Glomerular endothelial cell (primary cell): ENCODE measurements at places on chromosomes 12 and 14.

GRCh38 chr12:124369055-124369826 is 74.3 kb downstream of the RFLNA start:
- no peak for DNase-seq

- DNase-seq = no peak
Measured at GRCh38 chr12:114686773-114687500, 3.0 kb upstream of the TBX3 start.

- DNase-seq = no peak
Measured at GRCh38 chr12:117096501-117097042, 2.6 kb downstream of the TESC start.

DNA sequence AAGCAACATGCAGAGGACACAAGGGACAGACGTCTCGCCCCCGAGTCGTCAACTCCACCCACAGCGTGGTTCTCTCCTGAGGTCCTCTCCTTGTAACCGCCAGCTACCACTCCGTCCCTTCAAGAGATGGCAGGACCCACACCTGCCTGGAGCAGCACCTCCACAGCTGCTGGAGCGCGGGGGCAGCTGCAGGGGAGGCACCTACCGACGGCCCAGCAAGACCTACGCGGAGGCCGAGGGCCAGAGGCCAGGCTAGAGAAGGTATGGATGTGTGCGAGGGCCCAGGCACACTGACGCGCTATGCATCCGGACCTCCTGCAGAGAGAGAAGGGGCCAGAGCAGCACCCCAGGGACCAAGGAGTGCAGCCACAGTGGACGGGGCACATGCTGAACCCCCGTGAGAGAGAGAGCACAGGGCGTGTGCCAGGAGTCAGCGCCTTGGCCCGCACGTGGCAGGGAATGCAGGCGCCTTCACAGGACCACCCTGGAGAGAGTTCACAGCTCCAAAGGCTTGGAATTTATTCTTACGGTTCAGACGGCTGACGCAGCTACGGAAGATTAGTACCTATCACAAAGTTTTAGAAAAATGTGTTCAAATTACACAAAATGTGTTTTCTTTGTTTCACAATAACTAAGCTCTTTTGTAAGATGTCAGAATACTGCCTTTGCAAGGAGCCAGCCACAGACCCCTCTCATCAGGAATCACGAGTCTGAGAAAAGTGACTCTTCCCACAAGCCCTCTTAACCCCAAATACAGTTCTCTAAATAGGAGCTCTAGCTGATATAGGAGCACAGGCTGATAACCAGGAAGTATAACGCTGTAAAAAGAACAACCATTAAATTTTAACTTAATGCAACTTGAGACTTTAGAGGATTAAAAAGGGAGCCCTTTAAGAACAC is 36.8 kb downstream of the CDC42BPB start:
- no peak for DNase-seq

DNA sequence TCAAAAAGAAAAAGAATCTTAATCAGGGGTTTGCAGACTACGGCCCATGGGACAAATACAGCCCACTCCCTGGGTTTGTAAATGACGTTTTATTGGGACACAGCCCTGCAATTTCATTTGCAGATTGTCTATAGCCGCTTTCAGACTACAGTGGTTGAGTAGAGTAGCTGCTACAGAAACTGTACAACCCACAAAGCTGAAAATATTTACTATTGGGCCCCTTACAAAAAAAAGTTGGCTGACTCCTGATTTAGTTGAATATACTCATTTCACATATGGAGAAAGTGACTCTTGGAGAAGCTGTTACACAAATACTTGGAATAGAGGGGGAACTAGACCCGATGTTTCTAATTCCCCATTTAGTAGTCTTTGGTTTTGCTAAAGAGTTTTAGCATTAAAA is 162.5 kb upstream of the NOS1 start:
- DNase-seq = no peak
